Iris pigment epithelial cell (primary cell): ENCODE measurements at places on chromosomes 12 and 14.

- DNase-seq = no peak
Observed at GRCh38 chr14:77923131-77923936, 123.4 kb downstream of the ADCK1 start.

DNA sequence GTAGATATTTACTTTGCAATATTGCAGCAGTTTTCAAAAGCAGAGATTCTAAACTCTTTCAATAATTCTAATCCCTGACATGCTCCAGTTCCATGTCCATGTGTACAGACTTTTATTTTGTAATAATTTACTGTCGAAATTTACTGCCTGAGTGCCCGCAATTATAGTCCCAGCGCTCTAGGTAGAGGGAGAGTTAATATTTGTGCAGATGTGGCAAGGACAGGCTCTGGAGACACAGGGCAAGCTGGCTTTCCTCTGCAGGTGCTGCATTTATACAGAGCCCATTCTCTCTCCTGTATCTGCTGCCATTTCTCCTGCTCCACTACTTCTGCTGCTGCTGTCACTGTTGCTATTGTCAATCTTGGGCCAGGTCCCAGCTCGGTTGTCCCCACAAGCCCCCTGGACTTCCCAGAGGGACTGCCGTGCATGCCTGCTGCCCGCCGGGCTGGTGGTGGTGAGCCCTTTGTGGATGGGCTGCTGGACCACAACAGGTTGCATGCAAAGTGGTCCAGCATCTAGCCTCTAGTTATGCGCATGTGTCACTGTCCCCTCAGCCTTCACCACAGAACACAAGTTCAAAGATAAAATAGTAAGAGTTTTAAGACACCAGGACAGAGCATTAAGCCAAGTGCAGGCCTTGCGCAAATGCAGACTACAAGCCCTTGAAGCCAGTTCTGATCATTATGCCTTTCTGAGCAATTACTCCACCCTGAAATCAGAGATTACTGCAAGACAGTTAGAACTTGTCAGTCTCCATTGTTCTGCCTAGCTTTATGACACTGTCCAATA, 40.8 kb upstream of the CSRP2 start:
- DNase-seq = no peak

DNA sequence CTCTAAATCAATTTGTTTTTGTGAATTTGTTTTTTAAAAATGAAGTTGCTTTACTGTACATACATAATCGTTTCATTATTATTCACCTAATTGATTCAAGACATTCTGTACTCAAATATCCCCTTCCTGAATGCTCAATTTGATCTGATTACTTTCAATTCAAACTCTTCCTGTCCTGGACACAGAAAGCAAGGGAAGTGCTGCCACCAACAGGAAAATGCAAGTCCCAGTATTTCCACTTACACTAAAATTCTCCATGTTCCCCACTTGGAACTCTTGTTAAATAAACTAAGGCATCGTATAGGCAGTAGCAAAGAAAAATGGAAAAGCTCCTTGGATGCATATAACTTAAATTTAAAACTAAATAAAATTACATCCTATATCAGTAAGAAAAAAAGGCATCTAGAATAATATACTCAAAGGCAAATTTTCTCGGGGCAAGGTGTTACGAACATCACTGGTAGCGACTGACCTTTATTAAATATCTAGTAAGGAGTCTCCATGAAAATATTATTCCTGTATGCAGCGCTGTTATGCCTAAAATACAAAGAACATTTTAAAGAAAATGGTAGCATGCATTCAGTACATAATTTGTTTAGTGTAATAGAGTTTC, 72.0 kb upstream of the DBX2 start:
- peak; percentile 37 for DNase-seq

GRCh38 chr14:66965831-66966230, 223.4 kb upstream of the GARIN2 start:
- peak; percentile 56 for DNase-seq

- no peak for DNase-seq
Observed at GRCh38 chr14:103160321-103161053, 37.2 kb downstream of the TNFAIP2 start.

GRCh38 chr12:18967814-18968213, 161.7 kb upstream of the PLEKHA5 start:
- no peak for DNase-seq

DNA sequence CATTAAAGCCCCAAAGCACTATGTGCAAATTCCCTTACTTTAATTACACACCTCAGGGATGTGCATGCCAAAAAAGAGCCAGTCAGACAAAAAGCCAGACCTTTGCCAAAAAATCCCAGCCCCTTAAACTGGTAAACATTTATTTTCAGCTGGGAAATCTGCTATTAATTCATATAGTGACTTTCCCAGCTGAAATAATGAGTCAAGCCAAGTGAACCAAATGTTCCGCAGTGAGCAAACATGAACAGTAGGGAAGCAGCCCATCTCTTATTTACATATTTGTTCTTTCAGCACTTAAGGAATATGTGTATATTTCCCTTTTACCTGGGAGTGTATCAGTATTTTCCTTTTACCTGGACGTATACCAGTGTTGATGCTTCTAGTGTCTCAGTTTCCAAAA, 44.0 kb upstream of the OTX2 start:
- no peak for DNase-seq

DNA sequence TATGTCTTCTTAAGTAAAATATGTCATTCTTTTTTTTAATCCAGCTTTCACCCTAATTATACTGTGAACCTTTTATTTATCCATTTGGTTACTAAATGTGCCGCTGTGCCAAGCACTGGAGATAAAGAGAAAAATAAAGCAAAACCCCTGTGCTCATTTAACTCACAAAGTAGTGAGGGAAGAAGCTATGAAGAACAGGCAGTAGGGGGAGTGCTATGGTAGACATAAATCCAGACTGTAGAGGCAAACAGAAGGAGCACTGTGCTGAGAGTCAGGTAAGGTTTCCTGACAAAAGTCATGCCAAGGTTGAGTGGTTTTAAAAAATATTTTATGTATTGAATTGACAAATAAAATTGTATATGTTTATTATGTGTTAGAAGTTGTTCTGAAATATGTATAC, 188.5 kb upstream of the SYT10 start:
- no peak for DNase-seq

- no peak for DNase-seq
Observed at GRCh38 chr12:2386566-2386965, 333.8 kb downstream of the CACNA1C start.
